ENCODE measurements at places on chromosomes 3 and 15. TPM values are rescaled to one million over a fixed set of nuclear protein-coding genes. Genes with fewer than 3 reads are reported as not detected.

GANC gene
- total RNA-seq: 25.4 TPM

GAP43 gene
- not detected for total RNA-seq

WNT5A gene
- total RNA-seq: not detected

LXN gene
- total RNA-seq: 12.0 TPM

HYAL1 gene
- 0.29 TPM for total RNA-seq

GJD2 gene
- total RNA-seq: not detected

CPNE4 gene
- total RNA-seq: 0.27 TPM

NR2E3 gene
- not detected for total RNA-seq

CHRNB4 gene
- not detected for total RNA-seq

FBXO40 gene
- total RNA-seq: not detected

EIF1B gene
- 36.2 TPM for total RNA-seq

BTLA gene
- 42.6 TPM for total RNA-seq

CMTM8 gene
- total RNA-seq: 5.8 TPM

TNFSF10 gene
- 362 TPM for total RNA-seq

PFN2 gene
- total RNA-seq: 0.61 TPM

GOLGA6A gene
- total RNA-seq: not detected

GOLGA8O gene
- total RNA-seq: 9.4 TPM

ADAMTS9 gene
- total RNA-seq: not detected

RTP1 gene
- total RNA-seq: not detected

DLL4 gene
- not detected for total RNA-seq

PLCH1 gene
- total RNA-seq: 0.88 TPM

THAP10 gene
- not detected for total RNA-seq

TGM5 gene
- 0.20 TPM for total RNA-seq

RPL39L gene
- total RNA-seq: 12.6 TPM

CLDN18 gene
- not detected for total RNA-seq

SLC9C1 gene
- total RNA-seq: not detected

LRRIQ4 gene
- not detected for total RNA-seq

TJP1 gene
- not detected for total RNA-seq

XCR1 gene
- total RNA-seq: 0.05 TPM

NAA50 gene
- 108 TPM for total RNA-seq

SLC2A2 gene
- total RNA-seq: not detected

ZIC1 gene
- total RNA-seq: not detected

CAND2 gene
- total RNA-seq: 0.78 TPM

CISH gene
- 481 TPM for total RNA-seq

MYRIP gene
- not detected for total RNA-seq

CCDC191 gene
- total RNA-seq: 2.6 TPM

PRSS50 gene
- not detected for total RNA-seq

DCP1A gene
- total RNA-seq: 40.1 TPM

IQCH gene
- total RNA-seq: 1.3 TPM

Data from T-helper 1 cell treated with Interleukin-12 subunit alpha and Interleukin-12 subunit beta and Interleukin-4 antibody, amounts not matched to agents 30 ng/mL and 1 ng/mL, for 36 hours (primary cell).